CD14-positive monocyte (primary cell): ENCODE measurements at places on chromosomes 1 and 21.
A peak's percentile ranks its signal among the peaks of the same experiment; 100 is the strongest.

GRCh38 chr1:211944733-211945500, 90.4 kb downstream of the INTS7 start:
- no peak for DNase-seq

DNA sequence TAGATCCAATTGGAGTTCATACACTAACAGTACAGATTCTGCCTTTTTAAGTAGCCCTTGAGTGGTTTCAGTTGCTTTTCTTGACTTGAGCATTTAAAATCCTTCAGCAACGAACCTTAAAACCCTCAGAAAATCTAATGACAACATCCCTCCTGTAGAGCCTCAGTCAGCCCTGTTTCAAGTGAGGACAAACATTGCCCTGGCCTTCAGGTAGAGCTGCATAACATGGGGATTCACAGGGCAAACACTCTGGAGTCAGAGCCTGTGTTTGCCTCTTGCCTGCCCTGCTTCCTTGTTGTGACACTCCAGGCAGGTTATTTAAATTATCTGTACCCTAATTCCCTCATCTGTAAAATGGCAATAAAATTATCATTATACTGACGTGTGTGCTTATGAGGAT, 96.1 kb upstream of the KCNA3 start:
- no peak for DNase-seq

- no peak for DNase-seq
Observed at GRCh38 chr21:32554832-32555638, 30.3 kb downstream of the TCP10L start.

DNA sequence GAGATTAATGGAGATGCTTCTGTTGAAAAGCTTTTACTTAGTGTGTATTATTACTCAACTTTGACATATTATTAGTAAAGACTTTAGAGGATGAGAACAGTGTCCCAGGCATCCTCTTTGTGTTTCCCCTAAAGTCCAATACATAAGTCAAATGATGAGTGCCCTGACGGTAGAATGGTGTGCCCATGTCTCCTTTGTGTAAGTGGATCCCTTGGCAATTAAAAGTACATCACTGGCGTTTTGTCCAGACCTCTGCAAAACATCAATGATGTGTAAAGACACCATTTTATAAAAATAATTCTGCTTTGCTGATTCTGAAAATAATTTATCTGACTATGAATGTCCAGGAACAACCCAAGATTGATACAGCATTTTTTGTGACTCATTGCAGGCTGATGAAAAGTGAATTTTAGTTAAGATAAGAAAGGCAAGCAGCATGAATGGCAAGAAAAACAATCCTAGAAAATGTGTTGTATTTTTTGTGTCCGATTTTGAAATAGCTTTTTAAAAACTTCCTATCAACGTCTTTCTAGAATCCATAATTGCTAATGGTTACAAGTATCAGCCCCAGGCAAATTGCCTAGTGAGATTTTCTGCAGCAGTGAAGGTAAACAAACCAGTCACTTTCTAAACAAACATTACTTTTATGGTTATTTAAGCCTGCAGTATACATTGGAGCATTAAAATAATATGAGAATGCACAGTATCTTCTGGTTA, 251.5 kb downstream of the PTPRC start:
- DNase-seq: no peak

GRCh38 chr1:236850077-236850979, 55.2 kb downstream of the MTR start:
- no peak for DNase-seq

DNA sequence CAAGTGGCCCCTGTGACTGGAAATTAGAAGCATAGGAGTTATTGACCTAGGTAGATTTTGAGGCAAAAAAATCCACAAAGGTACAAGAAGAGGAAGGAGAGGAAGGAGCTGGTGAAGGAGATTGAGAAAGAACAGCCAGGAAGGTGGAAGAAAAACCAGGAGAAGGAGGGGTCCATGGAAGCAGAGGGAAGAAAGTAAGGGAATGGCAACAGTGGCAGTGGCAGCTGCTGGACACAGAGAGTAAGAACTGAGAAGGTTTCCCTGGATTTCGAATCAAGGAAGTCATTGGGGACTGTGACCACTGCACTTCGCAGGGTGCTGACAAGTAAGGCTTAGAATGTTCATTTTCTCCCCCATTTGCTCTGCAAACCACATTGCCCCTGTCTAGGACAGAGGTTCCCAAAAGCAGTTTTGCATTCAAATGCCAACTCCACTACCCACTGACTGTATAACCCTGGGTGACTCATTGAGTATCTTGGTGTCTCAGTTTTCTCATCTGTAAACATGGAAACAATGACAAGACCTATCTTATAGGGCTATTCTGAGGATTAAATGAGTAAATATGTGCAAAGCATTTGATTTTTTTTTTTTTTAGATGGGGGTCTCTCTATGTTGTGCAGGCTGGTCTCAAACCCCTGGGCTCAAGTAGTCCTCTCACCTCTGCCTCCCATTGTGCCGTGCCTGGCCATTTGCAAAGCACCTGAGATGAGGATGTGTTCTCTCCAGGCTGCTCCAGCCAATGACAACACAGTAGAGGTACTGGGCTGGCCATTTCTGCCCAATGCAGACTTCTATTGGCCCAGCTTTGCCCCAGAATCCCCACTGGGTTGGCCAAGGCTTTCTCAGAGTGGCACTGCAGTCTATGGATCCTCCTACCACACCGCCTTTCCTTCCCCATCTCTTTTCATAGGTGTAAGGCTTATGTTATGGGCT, 9.3 kb upstream of the CAPN2 start:
- DNase-seq: no peak

DNA sequence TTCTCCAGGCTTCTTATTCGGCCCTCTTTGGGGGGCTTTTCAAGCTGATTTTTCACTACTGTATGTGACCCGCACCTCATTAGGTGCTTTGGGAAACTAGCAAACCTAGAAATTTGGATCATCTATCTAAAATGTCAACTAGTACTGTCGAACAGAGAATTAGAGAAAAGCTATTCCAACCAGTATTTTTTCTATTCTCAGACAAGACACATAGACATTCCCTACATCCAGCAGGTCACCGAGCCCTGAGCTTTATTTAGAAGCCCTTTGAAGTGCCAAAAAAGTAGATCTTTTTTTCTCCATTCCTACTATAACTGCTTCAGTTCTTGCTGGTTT, 310 bp upstream of the SSR2 start:
- no peak for DNase-seq

DNA sequence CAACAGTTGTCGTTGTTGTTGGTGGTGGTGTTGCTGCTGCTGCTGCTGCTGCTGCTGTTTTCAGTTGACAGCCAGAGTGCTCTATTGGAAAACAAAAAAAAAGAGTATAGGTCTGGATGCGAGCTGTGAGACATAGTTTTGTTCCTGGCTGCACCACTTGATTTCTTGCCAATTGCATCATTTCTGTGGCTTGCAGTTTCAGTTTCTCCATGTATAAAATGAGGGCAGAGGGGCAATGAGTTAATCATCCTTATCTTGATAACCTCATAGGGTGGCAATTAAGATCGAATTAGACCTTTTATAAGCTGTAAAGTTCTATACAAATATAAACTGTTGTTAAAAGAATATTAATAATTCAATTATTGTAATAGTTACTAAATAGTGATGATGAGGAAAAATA, 156.7 kb downstream of the DMRTA2 start:
- peak; percentile 8 for DNase-seq

DNA sequence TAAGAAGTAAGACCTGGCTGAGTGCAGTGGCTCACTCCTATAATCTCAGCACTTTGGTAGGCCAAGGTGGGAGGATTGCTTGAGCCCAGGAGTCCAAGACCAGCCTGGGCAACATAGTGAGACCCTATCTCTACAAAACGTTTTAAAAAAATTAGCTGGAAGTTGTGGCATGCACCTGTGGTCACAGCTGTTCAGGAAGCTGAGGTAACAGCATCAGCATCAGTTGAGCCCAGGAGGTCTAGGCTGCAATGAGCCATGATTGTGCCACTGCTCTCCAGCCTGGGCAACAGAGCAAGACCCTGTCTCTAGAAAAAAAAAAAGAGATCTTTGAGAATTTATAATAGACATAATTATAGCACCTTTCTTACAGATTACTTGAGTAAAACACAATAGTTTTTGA, 36.0 kb downstream of the AGL start:
- no peak for DNase-seq

- peak; percentile 11 for DNase-seq
Observed at GRCh38 chr1:164720440-164721227, 161.7 kb downstream of the PBX1 start.

GRCh38 chr1:81708250-81708649, 92.5 kb upstream of the ADGRL2 start:
- no peak for DNase-seq

- DNase-seq: no peak
Observed at GRCh38 chr21:46060596-46061061, 37.3 kb upstream of the COL6A2 start.

DNA sequence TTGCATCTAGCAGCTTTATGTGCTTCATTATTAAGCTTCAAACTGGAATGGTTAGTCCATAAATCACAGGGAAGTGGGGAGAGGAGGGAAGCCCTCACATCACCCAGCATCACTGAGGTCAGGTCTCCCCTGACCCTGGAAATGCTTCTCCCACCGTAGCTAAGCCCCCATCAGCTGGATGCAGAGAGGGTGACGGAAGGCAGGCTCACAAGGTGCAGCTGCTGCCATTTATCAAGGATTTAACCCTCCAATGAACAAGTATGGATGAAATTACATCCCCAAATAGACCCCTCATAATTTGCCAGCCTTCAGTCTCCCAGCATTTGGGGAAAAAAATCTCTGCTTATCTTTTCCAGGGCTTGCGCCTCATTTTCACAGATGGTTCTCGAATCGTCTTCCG, 60.8 kb downstream of the PGM1 start:
- no peak for DNase-seq

- DNase-seq: no peak
Observed at GRCh38 chr1:192268468-192269052, 48.2 kb upstream of the RGS21 start.

DNA sequence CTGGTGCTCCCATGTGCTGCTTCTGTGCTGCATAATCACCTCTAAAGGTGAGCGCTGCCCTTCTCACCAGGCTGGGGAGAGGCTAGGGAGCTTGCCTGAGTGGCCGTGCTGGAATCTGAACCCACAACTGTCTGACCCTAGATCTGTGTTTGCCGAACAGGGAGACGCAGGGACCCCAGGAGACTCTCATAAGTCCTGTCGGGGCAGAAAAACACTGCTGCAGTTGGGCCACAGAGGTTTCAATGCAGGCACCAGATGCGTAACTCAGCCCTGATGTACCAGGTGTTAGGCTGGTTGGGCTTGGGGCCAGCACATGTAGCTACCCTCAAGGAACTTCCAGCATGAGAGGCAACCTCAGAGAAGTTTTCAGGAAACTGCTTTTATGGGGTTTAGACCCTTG, 49.5 kb upstream of the DMRTB1 start:
- DNase-seq: no peak

DNA sequence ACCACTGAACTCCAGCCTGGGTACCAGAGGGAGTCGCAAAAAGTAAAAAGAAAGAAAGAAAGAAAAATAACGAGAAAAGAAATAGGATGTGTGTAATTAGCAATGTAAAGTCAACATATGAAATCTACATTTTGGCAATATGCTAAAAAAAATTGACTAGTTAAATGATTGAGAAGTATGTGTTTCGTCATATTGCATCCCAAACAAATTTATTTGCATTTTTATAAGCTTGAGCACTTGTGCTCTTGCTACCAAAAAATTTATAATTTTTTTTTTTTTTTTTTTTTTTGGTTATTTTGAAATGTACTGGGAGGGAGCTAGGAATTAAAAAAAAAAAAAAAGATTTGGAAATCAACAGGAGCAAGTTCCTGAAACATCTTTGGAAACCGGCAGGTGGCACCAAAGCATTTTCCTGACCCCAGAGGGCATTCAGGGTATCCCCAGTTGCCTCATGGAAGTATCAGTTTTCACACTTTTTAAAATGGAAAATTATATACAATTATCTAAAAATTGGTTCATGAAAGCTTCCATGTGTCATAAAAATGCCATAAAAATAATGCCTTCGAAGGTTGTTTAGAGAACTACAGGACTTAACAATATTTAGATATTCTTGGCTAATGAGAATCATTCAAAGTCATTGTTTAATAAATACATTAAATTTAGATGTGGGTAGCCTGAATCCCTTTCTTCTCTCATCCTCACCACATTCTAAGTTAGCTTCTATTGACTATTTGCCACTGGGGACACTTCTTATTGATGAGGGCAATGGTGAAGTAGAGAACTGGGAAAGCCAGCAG, 4.8 kb upstream of the HEATR1 start:
- DNase-seq: peak; percentile 16

DNA sequence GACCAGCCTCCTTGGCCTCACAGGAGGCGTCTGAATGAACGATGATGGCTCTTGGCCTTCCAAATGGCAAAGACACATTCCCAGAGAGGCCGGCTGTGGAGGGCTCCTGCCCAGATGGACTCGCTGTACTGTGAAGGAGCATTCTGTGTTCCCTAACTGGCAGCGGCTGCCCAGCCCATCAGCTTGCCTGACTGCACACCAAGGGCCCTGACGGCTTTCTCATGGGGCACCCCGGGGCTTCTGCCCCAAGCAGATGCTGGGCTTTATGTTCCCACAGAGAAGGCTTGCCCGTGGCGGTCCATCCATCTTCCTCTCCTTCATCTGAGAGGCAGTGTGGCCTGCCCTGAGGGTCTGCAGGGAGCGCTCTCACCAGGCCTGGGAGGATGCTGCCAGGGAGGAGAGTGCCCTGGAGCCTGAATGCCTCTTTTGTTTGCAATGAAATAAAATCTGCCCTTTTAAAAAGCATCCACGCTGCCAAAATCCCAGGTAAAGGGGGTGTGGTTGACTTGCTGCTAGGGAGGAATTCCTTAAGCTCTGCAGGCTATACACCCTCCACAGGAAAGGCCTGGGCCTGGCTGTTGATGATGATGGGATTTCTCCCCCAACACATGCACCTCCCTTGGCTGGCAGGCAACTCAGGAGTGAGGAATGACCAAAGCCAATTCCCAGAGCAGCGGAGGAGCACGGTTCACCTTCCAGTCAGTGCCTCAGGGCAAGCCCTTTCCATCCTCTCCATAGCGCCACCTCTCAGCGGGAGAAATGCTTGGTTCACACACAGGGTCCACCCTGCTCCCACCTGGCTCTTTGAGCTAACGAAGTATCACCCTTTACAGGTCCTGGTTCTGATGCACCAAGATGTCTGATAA, 84.6 kb upstream of the SSX2IP start:
- no peak for DNase-seq

DNA sequence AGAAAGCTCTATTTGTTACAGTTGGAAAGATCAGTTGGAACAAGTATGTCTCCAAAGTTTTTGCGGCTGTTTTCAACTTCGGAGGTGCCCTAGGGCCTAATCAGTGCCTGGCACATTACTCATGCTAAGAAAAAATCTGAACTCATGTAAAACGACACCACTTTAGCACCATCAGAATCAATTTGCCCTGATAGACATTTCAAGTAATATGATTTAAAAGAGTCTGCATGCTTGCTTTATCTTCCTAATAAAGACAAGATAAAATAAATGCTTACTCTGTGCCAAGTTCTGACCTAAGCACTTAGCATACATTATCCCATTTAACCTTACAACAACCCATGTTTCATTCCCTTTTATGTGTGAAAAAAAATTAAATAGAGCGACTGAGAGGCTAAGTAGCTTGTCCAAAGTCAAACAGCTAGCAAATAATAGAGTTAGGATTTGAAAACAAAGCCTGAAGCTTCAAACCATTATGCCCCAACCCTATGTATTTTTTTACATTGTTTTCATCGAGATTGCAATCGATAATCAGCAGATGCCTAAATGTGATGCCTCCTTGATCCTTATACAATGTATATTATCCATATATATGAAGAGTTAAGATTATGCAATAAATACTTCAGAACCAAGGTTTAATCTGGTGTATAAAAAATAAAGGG, 91.3 kb downstream of the DENND1B start:
- no peak for DNase-seq

- no peak for DNase-seq
Observed at GRCh38 chr1:5779608-5780323, 212.5 kb downstream of the NPHP4 start.

GRCh38 chr1:160407839-160408801, 7.8 kb downstream of the VANGL2 start:
- DNase-seq: no peak
